H4 (cell line): ENCODE measurements at places on chromosomes 3 and 15.

- no peak for DNase-seq
These were observed 319.0 kb downstream of the MECOM start for GRCh38 chr3:169344465-169344864.

DNA sequence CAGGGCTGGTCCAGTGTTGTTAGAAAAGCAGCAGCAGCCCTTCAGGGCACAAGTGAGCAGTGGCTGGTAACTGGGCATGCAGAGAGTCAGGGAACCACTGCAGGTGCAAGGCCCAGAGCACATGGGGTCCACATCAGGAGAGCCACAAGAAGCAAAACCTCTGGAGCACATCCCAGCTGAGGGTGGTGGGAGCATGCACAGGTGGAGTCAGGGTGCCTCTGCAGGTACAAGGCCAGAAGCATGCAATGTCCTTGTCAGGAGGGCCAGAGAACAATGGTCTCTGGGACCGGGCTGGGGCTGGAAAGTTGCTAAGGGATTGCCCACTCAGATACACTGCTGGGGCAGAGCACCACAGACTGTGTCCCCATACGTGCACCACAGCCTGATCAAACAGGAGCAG is 226.1 kb upstream of the UBE2E2 start:
- DNase-seq: no peak

DNA sequence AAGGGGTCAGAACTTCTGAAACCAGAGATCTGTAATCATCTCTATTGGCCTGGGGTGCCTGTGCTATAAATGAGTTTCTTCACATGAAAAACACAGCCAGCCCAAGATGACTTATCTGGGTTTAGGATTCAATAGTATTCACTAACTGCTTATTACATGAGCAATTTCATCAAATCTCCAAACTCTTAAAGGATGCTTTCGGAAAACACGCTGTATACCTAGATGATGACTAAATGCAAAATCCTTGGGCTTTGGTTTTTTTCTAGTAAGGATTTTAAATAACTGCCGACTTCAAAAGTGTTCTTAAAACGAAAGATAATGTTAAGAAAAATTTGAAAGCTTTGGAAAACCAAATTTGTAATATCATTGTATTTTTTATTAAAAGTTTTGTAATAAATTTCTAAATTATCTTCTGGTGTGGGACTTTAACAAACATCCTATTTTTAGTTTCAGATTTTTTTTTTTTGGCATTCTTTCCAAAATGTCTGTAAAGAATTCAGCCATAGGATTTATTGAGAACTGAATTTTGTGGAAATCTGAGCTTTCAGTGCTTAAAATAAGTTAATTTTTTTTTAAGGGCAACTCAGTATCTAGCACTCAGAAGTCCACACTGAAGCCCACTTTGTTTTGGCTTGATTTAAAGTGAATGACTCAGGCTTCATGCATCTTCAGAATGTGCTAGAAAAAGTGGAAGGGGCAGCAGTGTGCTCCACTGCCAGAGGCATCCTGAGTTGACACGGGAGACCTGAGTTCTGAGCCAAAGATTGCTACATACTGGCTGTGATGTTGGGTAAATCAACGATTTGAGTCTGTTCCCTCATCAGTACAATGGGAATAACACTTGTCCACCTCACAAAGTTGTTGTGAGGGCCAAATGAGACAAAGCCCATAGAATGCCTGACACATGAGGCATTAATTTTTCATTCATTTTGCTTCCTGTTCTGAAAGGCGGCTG is 18.7 kb downstream of the TMEM43 start:
- DNase-seq: peak; percentile 82

- DNase-seq: no peak
These were observed 23.7 kb downstream of the CRYGS start for GRCh38 chr3:186520431-186520830.

- no peak for DNase-seq
These were observed 353.8 kb downstream of the FGF12 start for GRCh38 chr3:192373586-192373985.

GRCh38 chr3:175648899-175649298 is 789.8 kb downstream of the NAALADL2 start:
- DNase-seq: no peak

DNA sequence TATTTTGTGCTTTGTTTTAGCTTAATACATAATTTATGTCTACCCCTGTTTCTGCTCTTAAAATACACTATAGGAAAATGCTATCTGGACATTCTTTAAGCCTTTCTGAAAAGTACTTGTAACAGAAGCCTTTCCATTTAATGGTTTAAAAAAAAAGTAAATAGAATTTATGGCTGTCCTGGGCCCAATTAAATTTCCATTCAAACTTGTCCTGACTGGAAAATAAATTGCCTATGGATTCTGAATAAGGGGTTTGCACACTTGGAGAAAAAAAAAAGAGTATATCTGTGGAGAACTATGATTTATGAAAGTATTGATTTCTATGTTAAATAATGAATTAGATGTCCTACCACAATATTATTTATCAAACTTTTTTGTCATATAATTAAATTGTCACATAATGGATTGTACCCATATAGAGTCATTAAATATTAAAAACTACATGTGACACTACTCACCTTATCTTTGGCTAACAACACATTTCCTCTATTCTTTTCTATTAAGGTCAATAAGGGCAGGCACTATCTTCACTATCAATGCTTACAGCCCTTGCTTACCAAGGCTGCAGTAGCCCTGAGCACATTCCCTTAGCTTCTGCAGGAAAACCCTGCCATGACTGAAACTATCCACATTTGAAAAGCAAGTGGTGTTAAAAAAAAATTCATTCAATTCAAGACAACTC is 396.1 kb upstream of the ROBO2 start:
- no peak for DNase-seq

DNA sequence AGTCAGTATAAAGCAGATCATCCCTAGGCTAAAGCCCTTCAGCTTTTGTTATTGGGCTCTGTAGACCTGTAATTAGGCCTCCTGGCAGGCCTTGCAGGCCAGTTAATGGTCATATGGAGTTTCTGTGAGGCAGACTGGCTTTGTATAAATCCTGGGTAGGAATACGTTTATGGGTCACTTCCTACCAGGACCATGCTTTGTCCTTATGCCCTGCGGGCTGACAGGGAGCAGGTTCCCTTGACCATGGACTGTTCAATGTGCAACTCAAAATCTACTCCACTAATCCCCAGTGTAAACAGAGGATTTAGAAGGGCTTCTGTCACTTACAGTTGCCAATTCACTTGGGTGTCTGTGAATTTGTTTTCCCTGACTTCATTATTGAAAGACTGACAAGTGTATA is 202.7 kb upstream of the MLF1 start:
- DNase-seq: no peak

GRCh38 chr3:126521122-126521891 is 2.6 kb upstream of the CHST13 start:
- DNase-seq: no peak

GRCh38 chr3:150663461-150663860 is 40.3 kb downstream of the ERICH6 start:
- no peak for DNase-seq

DNA sequence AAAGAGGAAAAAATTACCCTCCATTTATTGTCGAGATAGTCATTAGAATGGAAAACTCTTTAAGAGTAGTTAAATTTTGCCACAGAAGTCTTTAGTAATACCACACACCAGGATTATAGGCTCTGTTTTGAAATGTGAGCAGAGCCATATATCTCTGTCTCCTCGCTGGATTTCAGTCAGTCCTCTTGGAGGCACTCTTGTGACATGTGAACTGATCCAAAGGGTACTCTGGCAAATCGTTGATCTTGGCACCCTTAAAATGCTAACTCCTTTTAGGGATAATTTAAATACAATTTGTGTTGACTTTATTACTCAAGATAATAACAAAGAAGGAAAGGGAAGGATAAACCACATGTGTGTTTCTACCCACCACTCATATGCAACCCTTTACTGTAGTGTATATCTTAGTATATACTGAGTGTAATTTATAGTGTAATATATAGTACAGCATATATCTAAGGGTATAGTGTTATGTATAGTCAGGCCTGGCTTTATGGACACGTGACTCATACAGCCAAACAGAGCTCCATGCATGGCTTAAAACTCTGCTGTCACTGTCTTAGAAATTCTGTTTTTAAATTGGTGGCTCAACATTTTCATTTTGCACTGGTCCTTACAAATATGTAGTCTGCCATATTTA is 12.3 kb upstream of the KPNA4 start:
- peak; percentile 27 for DNase-seq

- no peak for DNase-seq
These were observed 187.5 kb downstream of the NAALADL2 start for GRCh38 chr3:175046601-175047000.

DNA sequence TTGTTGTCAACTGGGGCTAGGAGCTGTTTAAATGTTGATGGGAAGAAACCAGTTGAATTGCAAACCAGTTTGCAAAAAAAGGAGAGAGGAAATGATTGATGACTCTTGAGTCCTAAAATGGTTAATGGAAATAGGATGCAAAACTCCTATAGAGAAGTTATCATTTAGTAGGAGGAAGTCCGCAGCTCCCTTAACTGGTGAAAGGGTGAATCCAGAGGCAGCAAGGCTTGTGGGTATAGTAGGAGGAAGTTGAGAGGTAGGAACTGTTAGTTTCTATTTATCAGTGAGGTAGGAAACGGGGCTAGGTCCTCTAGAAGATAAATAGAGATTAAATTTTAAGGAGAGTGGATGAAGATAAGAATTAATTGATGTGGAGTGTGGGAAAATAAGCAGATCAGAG is 15.4 kb downstream of the IREB2 start:
- no peak for DNase-seq

GRCh38 chr3:196124608-196125007 is 42.7 kb upstream of the TFRC start:
- no peak for DNase-seq

- peak; percentile 29 for DNase-seq
These were observed 4.6 kb upstream of the CIDEC start for GRCh38 chr3:9884555-9885165.

DNA sequence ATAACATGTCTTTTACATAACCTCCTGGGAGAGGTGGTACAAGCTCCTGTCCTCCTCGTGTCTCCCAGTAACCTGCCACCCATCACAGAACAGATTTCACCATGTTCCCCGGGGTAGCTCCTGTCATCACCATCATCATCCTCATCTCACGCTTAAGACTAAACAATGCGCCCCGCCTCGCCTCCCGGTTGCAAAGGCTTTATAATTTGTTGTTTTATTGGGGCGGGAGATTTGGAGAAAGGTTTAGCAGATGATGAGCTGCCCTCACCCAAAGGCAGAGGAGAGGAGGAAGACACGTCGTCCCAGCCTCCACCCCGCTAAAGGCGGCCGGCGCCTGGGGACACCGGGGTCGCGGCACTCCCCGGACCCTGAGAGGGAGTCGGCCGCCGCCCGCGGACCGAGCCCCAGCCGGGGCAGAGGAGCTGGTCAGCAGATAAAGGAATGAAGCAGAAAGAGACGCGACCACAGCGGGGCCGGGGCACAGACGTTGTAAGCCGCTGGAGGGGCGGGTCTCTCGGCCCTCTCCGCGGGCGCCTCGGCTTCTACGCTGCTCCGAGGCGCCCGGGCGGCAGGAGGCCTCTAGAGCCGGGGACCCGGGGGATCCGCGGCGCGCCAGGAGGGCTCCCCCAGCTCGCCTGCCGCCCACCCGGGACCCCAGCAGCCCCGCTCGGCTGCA is 589 bp downstream of the HERC1 start:
- DNase-seq: no peak
